ENCODE measurements at places on chromosomes 2 and 18.

DNA sequence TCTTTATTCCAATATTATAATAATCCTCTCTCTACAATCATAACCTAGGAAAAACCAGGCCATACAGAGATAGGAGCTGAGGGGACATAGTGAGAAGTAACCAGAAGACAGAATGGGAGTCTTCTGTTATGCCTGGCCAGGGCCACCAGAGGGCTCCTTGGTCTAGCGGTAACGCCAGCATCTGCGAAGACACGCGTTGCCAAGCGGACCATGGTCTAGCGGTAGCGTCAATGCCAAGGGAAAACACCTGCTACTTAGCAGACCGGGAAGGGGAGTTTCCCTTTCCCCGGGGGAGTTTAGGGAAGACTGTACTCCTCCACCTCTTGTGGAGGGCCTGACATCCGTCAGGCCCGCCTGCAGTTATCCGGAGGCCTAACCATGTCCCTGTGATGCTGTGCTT is 36.6 kb downstream of the ARL6IP6 start:
- peak; percentile 58 for DNase-seq

DNA sequence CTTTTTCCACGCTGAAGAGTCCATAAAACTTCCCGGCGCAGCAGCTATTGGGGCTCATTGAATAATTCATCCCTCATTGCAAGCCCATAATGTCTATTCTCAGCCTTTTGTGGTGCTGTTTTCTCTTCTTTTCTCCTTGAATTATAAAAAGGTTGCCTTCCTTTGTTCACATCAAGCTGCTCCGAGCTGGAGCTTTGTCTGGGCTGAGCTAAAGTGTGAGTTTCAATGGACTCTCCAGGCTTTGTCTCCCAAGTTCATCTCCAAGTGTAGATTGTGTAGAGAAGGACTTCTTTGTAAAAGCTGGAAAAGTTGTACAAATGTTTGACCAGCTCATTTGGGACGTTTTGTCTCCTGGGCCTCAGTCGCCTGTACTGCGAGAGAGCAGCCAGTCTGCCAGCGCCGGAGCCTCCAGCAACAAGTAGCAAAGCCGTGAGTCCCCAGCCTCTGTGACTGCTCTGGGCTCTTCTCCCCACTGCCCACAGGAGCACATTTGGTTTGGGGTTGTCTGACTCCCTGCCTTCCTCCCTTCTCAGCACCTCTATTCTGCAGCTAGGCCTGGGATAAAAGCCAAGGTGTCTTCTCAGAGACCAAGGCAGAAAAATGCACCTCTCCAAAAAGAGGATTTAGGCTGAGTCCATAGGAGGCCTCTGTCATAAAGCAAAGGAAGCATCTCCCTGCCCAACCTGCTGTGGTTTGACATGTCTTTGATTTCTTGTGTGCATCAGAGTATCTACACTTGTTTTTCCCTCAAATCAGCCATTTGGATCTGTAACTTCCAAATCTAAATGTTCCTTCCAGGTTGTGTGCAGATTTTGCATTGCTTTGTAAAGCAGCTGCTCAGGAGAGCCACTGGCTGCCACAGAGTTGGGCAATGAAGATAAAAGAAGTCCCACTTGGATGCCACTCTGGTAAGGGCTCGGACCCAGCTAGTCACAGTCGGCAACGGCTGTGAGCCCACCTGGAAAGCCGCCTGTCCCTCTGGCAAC is 6.4 kb downstream of the PAX3 start:
- no peak for DNase-seq

DNA sequence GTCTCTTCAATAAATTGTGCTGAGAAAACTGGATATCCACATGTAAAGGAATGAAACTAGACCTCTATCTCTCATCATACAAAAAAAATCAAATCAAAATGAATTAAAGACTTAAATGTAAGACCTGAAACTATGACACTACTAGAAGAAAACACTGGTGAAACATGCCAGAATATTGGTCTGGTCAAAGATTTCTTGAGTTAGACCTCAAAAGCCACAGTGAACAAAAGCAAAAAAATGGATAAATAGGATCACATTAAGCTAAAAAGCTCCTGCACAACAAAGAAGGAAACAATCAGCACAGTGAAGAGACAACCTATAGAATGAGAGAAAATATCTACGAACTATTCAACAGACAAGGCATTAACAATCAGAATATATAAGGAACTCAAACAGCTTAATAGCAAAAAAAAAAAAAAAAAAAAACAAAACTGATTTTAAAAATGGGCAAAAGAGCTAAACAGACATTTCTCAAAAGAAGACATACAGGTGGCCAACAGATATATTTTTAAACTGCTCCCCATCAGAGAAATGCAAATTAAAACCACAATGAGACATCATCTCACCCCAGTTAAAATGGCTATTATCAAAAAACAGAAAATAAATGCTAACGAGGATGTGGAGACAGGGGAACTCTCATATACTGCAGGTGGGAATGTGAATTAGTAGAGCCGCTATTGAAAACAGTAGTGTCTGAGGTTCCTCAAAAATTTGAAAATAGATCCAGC is 66.3 kb downstream of the NCKAP1 start:
- DNase-seq, result no peak

DNA sequence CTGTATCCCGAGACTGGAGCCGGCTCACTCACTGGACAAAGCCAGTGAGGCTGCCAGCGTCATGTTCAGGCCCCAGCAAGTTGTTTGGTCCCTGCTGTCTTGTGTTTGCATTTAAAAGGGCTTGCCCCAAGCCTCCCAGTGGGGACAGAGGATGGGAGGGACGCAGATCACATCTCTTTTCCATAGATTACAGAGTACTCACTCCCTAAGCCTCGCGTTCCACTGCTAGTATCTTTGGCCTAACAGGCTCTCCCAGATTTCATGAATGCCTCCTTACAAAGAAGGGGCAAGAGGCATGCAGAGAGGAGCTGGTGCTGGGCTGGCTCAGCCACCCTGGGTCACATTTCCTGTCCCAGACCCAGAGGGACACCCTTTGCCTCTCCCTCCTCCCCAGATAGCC is 59.1 kb downstream of the CMPK2 start:
- peak; percentile 59 for DNase-seq

DNA sequence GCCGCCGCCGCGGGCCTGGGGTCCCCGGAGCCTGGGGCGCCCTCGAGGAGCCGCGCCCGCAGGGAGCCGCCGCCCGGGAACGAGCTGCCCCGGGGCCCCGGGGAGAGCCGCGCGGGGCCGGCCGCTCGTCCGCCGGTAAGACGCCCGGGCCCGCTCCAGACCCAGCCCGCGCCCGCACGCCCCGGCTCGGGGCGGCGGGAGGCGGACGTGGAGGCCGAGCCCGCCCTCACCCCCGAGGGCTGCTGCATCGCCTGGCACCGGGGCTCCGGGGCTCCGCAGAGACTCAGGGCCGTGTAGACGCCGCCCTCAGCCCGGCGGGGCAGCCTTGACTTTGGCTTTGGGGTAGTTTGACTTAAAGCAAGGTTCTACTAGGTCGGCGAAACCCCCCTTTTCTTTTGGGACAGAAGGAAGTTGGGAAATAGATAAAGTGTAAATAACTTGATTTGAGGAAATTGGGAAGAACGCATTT is 335 bp downstream of the ERFE start:
- DNase-seq, result no peak

GRCh38 chr18:24727685-24728084 is 267.2 kb downstream of the HRH4 start:
- peak; percentile 44 for DNase-seq

GRCh38 chr2:181268174-181268867 is 188.9 kb upstream of the ITGA4 start:
- DNase-seq, result no peak

GRCh38 chr2:727071-727470 is 49.9 kb upstream of the TMEM18 start:
- no peak for DNase-seq

DNA sequence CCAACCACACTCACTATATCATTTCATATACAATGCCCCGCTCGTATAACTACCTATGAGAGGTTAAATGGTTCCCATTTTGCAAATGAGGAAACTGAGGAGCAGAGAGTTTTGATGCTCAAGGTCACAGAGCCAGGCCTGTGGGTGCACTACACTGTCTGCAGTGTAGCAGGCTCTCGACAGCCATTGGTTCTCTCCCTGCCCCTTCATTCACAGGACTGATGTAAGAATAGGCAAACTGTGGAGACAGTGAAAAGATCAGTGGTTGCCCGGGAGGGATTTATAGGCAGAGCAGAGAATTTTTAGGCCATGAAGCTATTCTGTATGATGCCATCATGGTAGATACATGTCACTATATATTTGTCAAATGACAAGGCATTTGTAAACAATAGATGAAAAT is 39.0 kb upstream of the LBH start:
- DNase-seq, result no peak

DNA sequence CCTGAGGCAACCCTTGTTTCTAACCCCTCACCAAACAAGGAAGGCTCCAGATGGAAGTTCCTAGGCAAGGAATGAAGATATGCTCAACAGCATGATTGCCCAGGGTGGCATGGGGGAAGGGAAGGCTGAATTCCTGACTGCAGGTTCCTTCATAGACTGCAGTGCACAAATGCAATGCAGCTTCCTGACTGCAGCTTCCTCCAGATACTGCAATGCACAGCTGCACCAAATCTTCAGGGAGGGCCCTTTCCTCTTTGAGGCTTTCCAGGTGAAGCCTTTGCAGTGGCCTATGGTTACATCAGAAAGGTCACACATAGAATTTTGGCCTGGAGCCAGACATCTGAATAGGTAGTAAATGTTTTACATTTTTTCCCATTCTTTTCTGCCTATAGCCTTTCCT is 58.8 kb upstream of the DYNAP start:
- no peak for DNase-seq
